ENCODE measurements at places on chromosomes 13 and 19.

GRCh38 chr13:51416107-51416506 is 36.7 kb downstream of the INTS6 start:
- DNase-seq: no peak

DNA sequence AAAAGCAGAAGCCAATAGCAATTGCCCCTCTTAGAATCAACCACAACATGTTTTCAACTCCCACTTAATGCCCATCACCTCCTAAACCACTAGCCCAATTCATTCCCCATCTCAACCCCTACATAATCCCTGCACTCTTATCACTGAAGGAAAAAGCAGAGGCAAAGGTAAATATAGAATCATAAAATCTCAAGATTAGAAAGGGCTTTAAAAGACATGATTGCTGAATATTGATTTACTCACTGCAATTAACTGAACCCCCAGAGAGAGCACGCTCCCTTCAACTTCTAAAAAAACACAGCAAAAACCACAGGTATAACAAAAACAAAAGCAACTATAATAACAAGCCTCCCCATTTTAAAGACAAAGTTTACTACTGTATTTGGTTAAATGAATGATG is 15.1 kb upstream of the POU4F1 start:
- no peak for DNase-seq

DNA sequence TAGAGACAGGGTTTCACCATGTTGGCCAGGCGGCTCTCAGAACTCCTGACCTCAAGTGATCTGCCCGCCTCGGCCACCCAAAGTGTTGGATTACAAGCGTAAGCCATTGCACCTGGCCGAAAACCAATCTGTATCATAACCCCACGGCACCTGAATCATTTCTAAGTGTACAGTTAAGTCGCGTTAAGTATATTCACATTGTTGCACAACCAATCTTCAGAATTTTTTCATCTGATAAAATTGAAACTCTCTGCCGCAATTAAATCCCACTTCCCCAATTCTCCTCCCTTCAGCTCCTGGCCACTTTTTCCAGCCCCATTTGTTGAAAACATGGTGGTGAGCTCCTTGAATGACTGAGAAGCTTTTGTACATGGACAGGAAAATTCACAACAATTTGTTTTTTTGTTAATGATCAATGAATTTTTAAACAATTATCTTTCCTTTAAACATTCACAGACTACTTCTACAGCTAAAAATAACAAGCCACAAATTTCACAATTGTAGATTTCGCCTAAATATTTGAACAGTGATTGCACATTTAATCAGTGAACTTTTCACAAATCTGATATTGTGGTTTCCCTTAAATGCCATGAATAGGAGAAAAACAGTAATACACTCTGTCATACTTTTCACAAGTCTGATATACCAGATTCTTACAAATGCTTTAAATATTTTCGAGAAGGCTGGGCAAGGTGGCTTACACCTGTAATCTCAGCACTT is 13.8 kb downstream of the FGF21 start:
- DNase-seq: no peak

- no peak for DNase-seq
These were observed 30.1 kb upstream of the OBI1 start for GRCh38 chr13:78689011-78689410.

DNA sequence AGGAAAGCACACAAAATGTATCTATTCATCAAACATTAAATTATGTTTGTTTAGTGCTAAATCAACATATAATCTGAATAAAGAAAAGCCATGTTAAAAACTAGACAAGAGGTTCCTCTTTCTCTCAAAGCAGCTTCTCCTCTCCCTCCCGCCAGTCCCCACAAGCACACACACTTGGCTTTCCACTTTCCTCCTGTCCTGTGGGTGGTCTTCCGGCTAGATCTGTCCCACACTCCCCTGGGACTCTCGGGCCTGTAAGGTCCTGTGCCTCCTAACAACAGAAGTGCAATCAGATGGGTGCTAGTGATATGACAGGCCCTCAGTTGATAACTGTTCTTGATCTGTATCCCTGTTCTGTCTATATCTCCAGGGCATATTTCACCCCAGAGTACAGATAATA is 45.6 kb upstream of the RAP2A start:
- no peak for DNase-seq

DNA sequence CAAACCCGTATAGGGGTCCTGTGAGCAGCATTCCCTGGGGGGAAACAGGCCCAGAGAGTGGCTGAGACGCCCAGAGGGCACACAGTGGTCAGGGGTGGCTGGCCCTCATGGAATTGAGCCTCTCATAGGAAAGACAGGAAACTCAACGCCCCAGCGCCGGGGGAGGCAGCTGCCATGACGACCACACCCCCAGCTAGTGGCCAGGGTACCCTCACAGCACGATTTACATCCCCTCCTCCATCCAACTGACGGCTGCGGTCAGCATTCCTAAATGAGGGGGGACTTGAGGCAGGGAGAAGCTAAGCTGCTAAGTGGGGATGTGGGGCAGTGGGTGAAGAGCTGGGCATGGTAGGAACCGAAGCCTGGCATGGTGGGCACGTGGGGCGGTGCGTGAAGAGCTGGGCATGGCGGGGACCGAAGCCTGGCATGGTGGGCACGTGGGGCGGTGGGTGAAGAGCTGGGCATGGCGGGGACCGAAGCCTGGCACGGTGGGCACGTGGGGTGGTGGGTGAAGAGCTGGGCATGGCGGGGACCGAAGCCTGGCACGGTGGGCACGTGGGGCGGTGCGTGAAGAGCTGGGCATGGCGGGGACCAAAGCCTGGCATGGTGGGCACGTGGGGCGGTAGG is 10.0 kb downstream of the MED16 start:
- DNase-seq: no peak

- no peak for DNase-seq
These were observed 7.8 kb upstream of the ZNF554 start for GRCh38 chr19:2811735-2812413.
